NB4 (cell line): ENCODE measurements at places on chromosomes 12 and 14.

DNA sequence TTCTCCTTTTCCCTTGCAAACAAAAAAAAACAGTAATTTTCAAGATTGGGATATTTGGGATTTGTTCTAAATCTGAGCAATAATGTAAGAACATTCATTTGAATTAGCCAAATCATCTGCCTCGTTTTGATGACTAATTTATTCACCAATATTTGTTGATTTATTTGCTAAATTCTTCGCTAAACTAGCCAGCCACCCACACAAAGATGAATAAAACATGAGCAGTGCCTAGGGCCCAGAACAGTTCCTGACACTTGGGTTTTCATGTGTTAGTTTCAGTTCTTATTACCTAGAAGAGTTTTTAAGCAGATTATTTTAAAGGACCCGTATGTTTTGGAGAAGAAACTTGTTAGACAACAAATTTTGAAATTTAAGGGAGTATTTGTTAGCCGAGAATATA lies 1.4 kb downstream of the ETNK1 start:
- peak; percentile 40 for DNase-seq

DNA sequence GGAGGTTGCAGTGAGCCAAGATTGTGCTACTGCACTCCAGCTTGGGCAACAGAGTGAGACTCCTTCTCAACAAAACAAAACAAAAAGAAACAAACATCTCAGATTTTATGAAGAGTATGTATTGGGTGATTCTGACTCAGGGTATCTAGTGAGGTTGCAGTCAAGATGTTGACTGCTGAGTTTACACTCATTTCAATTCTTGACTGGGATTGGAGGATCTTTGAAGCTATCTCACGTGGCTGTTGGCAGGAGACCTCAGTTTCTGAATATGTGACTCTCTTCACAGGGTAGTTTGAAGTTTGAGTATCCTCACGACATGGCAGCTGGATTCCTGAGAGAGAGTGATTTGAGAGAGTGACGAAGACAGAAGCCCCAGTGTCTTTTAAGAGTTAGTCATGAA lies 29.4 kb downstream of the ERC1 start:
- DNase-seq, result no peak

GRCh38 chr12:1357171-1357570 lies 237.2 kb downstream of the FBXL14 start:
- no peak for DNase-seq

DNA sequence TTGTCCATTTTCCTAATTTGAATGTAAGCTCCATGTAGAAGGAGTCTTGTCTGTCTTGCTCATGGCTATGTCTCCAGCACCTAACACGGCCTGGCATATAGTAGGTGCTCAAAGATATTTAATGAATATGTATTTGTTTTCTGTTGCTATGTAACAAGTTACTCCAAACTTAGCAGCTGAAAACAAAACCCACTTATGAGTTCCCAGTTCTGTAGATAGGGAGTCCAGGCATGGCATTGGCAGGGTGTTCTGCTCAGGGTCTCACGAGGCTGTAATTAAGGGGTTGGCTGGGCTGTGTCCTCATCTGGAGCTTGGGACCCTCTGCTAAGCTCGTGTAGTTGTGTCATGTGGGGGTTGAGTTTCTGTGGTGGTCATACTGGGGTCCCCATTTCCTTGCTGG lies 106.0 kb downstream of the AACS start:
- no peak for DNase-seq

GRCh38 chr12:68222326-68222725 lies 3.3 kb downstream of the IL26 start:
- no peak for DNase-seq

GRCh38 chr14:103846543-103847450 lies 578 bp downstream of the PPP1R13B start:
- no peak for DNase-seq

DNA sequence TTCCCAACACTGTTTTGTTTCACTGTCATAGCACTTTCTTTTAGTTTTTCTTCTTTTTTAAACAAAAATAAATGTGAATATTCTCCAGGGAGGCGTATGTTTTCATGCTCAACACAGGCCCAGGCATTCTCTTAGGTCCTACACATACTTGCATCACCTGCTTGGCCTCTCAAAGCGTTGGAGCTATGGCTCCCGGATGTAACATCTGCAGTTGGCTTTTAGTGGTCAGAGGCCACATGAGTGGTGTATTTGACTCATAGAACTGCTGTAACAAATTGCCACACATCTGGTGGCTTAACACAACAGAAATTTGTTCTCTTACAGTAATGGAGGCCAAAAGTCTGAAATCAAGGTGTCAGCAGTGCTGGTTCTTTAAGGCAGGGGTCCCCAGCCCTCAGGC lies 44.6 kb upstream of the VRK1 start:
- peak; percentile 91 for DNase-seq

DNA sequence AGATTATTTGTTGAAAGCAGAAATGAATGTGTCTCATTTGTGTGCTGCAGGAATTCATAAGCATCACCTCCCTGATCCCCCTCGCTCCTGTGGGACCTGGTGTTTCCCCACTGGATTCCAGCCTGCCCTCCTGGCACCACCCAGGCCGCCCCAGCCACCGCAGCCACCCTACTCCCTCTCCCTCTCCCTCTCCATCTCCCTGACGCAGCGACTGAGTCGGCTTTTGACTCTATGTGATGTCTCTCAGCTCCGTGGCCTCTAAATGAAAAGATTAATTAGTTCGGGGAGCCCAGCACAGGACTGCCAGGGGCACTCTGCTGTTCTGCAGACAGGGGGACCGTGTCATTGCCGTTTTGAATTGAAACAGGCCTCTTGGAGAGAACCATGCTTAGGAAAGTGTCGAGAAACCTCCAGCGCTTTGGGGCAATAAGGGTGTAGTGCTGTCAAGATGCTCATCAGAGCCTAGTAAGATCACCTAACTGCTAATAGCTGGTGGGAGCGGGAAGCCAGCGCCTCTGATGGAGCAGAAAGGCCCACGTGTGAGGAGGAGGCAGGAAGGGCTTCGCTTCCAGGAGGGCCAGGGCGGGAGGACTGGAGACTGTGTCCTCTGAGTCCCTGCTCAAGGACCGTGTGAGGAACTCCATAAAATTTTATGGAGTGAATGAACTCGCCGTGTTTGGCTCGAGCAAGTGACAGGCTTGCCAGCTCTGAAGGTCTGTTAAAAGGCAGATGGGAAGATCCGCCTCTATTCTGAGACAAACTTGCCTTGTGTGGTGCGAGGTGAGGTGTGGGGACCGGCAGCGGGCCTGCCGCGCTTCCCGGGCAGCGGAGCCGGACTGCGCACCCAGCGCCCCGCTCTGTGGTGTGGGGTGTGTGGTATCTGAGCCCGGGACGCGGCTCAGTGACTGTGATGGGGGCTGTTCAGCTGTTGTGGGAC lies 157.4 kb upstream of the C14orf180 start:
- no peak for DNase-seq
